A549 treated with CpdA at 1 μM for 4 hours (cell line): ENCODE measurements at places on chromosomes 3 and 15. TPM values are rescaled to one million over a fixed set of nuclear protein-coding genes. Genes with fewer than 3 reads are reported as not detected.

The EIF1B gene
- total RNA-seq = 52.8 to 62.2 TPM (median 59.3 TPM) in 5 replicates

The SQOR gene
- total RNA-seq = 64.4 to 68.6 TPM (median 66.5 TPM) in 5 replicates

The COL6A5 gene
- total RNA-seq = not detected in 5 replicates

The RTP1 gene
- total RNA-seq = not detected in 5 replicates

The MESP2 gene
- total RNA-seq = 0.41 to 0.73 TPM (median 0.51 TPM) in 4 of 5 replicates, not detected in the other

The LRRK1 gene
- total RNA-seq = 20.1 to 29.0 TPM (median 22.4 TPM) in 5 replicates

The C3orf49 gene
- not detected in 5 replicates for total RNA-seq

The SCG3 gene
- total RNA-seq = 0.05 TPM in 1 of 5 replicates, not detected in the others

The LYZL4 gene
- not detected in 5 replicates for total RNA-seq

The CSPG4 gene
- total RNA-seq = 0.09 to 0.13 TPM (median 0.12 TPM) in 5 replicates

The SLC12A1 gene
- not detected in 5 replicates for total RNA-seq

The BMF gene
- 1.6 to 3.0 TPM (median 1.8 TPM) in 5 replicates for total RNA-seq

The HIGD2B gene
- total RNA-seq = not detected in 5 replicates

The PLSCR5 gene
- not detected in 5 replicates for total RNA-seq

The LINGO1 gene
- total RNA-seq = 7.0 to 12.4 TPM (median 9.2 TPM) in 5 replicates

The STARD9 gene
- total RNA-seq = 1.3 to 1.9 TPM (median 1.5 TPM) in 5 replicates

The PLA2G4D gene
- total RNA-seq = not detected in 5 replicates

The CRABP1 gene
- total RNA-seq = 0.71 to 1.9 TPM (median 1.6 TPM) in 5 replicates

The SLC15A2 gene
- total RNA-seq = 0.12 to 0.41 TPM (median 0.35 TPM) in 5 replicates

The ITPKA gene
- total RNA-seq = 1.2 to 2.0 TPM (median 1.7 TPM) in 5 replicates

The KLF15 gene
- total RNA-seq = 0.02 to 0.12 TPM (median 0.07 TPM) in 4 of 5 replicates, not detected in the other

The CELSR3 gene
- total RNA-seq = 3.0 to 5.4 TPM (median 4.7 TPM) in 5 replicates

The GCNT3 gene
- total RNA-seq = 149 to 187 TPM (median 170 TPM) in 5 replicates

The CLDND1 gene
- total RNA-seq = 40.5 to 67.3 TPM (median 58.8 TPM) in 5 replicates

The RASGRF1 gene
- total RNA-seq = 0.27 to 0.87 TPM (median 0.42 TPM) in 5 replicates

The ZNF774 gene
- 0.68 to 1.8 TPM (median 1.3 TPM) in 5 replicates for total RNA-seq

The OR5K2 gene
- not detected in 5 replicates for total RNA-seq

The MGLL gene
- total RNA-seq = 56.6 to 76.2 TPM (median 62.9 TPM) in 5 replicates

The MCTP2 gene
- total RNA-seq = not detected in 5 replicates

The IQGAP1 gene
- 119 to 212 TPM (median 126 TPM) in 5 replicates for total RNA-seq

The FAM162A gene
- 34.6 to 39.7 TPM (median 36.4 TPM) in 5 replicates for total RNA-seq

The TUSC7 gene
- not detected in 5 replicates for total RNA-seq

The SETD2 gene
- total RNA-seq = 17.7 to 27.3 TPM (median 18.5 TPM) in 5 replicates

The PPM1L gene
- total RNA-seq = 0.54 to 0.90 TPM (median 0.61 TPM) in 5 replicates

The FEZF2 gene
- not detected in 5 replicates for total RNA-seq

The GP5 gene
- total RNA-seq = 0.01 TPM in 1 of 5 replicates, not detected in the others

The SAMD7 gene
- not detected in 5 replicates for total RNA-seq

The TRIM42 gene
- total RNA-seq = not detected in 5 replicates

The CAMK2N2 gene
- total RNA-seq = 0.77 to 1.8 TPM (median 1.4 TPM) in 5 replicates

The RTP3 gene
- total RNA-seq = not detected in 5 replicates

The ITIH1 gene
- total RNA-seq = not detected in 5 replicates

The PLA2G4F gene
- not detected in 5 replicates for total RNA-seq
